Spleen (tissue), 13 donors: ENCODE measurements at places on chromosomes 6 and 20.
A peak's percentile ranks its signal among the peaks of the same experiment; 100 is the strongest.

DNA sequence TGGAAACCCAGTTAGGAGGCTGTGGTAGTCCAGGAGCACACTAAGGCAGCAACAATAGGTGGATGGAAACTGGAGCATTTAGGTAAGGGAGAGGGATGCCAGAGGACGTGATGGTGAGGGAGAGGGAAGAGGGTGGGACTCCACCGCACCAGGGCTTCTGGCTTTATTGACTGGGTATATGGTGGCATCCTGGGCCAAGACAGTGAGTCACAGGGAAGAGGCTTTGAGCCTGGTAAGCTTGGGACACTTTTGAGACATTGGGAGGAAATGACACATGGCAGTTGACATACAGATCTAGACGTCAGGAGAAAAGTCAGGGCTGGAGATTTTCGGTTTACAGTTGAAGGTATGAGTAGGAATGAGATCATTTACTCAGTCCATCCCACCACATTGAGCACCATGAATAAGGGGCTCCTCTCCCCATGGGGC, 14.9 kb downstream of the NT5E start:
- no peak for DNase-seq

- no peak for DNase-seq
These were observed 40.0 kb upstream of the OPN5 start for GRCh38 chr6:47741807-47742206.

DNA sequence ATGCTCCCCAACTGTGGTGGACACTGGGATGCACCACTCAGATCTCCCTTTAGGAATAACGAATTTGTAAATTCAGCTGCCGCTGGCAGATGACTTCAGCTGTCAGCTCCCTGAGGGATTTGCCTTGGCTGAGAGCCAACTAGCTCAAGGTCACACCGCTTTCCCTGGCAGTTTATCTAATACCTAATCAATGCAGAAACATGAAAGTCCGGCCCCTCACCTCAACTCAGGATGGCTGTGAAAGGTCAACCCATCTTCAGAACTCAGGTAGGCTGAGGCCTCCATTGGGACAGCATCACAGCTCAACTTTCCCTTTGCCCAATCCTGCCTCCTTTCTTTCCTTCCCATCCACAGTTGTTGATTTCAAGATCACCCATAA, 22.8 kb upstream of the SCGN start:
- DNase-seq: no peak

- no peak for DNase-seq
These were observed 113.8 kb downstream of the MAP3K4 start for GRCh38 chr6:161105408-161105807.

DNA sequence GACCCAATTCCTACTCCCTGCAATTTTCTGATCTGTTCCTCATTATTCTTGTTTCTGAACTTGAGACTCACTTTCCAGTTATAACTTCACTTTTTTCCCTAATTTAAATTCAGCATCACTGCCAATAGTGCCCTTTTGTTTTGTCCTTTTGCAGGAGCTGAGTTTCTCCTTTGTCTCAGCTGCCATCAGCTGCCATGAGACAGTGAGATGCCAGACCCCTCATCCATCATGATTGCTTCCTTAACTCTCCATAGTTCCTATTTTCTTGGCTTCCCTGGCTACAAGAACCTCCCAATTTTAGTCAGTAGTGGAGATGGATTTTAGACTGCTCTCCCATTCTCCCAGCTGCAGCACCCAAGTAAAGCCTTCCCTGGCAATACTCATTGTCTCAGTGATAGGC, 518.1 kb downstream of the HDGFL1 start:
- DNase-seq: no peak

DNA sequence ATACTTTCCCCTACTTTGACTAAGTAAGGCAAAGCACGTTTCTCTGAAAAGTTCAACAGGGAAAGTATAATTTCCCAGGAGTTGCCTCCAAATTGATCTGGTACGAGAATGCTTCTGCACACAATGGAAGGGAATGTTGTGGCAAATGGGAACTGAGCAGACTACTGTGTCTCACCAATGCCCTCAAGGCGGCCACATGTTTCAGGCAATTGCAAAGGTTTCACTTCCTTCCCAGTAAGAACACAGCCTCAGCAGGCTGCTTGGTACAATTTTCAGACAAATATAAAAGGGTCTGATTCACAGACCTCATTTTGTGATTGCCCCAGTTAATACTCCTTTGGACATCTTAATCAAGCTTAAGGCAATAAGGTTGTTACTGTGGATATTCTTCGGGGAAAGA, 71.2 kb downstream of the KIAA0319 start:
- DNase-seq: no peak

DNA sequence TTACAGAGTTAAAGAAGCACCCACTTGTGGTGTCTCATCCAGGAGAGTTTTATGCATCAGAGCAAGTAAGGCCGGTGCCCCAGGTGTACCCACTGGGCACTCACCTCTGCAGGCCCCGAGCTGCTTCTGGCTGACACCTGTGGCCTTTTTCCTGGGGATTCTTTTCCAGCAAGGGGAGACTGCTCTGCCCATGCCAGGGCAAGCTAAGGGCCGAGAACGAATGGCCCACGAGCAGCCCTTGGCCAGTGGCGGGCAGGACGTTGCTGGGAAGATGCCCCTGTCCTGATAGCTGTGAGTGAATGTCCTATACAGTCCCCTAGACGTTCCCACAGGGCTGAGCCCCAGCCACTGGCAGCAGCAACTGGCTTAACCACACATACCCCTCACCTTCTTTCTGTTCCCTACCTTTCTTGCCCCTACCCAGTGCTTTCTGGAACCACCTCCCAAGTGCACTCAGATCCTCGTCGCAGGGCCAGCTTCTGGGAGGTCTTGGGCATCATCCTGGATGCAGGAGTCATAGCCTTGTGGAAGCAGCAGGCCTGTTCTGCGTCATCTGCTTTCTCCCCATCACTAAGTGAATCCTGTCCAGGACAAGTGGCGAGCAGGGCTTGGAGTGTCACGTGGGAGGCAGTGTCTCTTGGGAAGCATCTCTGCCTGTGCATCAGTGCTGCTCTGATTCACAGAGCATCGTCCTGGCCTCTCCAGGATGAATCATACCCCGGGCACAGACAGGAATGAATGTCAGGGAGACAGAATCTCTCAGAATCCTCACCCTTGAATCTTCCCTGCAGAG, 32.5 kb downstream of the SYNDIG1 start:
- DNase-seq: peak; percentile 55

GRCh38 chr20:667351-668034, 8.1 kb downstream of the SCRT2 start:
- peak; percentile 89 for DNase-seq

DNA sequence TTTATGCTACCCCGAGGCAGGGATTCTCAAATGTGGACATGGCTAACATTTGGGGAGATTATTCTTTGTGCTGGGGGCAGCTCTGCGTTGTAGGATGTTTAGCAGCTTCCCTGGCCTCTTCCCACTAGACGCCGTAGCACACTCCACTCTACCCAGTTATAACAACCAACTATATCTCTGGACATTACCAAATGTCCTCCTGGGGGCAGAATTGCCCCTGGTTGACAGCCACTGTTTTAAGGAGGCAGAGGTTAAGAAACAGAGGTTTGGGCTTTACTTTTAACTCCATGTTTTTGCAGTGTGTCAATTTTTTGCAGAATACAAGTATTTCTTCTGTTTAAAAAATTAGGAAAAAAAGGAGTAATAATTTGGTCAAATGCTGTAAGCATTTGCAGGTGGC, 56.2 kb upstream of the BMP6 start:
- DNase-seq: no peak

- DNase-seq: no peak
These were observed 34.4 kb upstream of the RAB23 start for GRCh38 chr6:57256541-57256940.

- DNase-seq: no peak
These were observed 25.5 kb upstream of the WFDC2 start for GRCh38 chr20:45444050-45444449.

DNA sequence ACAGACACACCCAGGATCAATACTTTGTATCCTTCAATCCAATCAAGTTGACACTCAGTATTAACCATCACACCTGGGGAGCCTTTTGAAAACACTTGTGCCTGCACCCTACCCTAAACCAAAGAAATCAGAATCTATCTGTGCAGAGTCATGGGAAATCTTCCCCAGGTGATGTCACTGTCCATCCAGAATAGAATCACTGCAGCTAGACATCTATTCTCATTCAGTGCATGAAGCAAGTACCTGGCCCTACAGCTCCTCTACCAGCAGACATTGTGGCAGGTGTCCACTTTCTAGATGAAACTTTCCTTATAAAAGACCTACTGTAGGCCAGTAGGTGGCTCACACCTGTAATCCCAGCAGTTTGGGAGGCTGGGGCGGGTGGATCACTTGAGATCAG, 262.4 kb upstream of the MARCKS start:
- DNase-seq: no peak

GRCh38 chr6:75449630-75450206, 43.9 kb downstream of the FILIP1 start:
- no peak for DNase-seq

DNA sequence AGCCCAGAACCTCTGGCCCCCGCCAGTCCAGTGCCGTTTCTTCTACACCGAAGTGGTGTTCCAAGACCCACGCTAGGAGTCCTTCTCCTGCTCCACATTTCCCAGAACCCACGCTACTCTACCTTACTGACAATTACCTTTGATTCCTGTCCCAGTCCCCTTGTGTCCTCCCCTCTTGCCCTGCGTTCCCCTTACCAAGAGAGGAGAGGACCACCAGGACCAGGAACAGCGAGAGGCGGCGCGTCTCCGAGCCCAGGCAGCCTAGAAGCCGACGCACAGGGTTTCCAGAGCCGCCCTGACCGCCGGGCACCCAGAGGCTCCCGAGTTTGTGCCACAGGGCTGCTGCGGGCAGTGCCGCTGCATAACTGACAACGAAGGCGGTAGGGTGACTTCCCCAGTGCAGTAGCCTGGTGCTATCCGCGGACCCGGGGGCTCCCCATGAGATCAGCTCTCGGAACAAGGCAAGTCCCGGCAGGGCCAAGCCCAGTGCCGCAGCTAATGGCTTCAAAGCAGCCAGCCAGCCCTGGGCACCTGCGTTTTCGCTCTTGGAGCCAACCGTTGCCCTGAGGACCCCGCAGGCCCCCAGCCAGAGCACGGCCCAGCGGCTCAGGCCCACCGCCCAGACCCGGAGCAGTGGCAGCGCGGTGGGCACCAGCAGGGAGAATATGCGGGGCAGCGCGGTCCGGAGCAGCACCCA, 512 bp downstream of the TAP1 start:
- peak; percentile 93 for DNase-seq

DNA sequence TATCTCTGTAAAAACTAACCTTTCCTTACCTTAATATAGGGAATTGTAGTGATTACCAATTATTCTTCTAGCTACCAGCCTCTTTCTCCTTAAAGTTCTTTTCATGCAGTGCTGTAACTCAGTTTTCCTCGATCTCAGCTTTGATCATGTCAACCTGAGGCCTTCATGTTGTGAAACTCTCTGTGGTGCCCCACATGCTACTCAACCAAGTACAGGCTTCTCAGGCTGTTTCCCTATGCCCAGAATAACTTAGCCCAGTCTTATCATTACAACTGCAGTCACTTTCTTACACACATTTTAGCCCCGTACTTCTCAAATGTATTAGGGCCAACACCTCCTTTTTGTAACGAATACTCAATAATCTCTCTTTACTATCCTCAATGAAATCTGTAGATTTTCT, 90.1 kb upstream of the SUPT3H start:
- DNase-seq: no peak

- DNase-seq: peak; percentile 86
These were observed 42.2 kb downstream of the GFOD1 start for GRCh38 chr6:13445005-13445743.

- no peak for DNase-seq
These were observed 165.5 kb upstream of the SCGN start for GRCh38 chr6:25486550-25486949.

DNA sequence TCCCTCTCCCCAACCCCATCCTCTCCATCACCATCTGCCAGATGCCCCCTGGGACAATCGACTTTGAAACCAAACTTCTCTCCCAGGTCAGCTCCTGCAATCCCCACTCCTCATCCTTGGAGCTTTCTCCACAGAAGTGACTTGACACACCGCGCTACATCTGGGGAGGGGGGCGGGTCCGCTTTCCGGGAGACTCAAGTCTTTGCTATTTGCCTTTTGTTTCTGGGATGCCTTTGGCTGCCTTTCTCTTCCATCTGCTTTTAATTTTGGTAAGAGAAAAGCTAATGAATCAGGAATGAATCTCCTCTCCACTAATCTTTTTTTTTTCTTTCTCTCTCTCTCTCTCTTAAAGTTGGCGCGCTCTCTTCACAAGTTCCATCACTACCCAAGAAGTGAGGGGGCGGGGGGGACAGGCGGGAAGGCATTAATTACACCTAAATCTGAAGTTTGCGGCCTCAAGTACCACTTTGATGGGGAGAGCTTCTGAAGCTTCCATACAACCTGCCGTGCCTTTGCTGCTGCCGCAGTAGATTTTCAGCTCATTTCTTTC, 664 bp upstream of the TPBG start:
- DNase-seq: no peak

DNA sequence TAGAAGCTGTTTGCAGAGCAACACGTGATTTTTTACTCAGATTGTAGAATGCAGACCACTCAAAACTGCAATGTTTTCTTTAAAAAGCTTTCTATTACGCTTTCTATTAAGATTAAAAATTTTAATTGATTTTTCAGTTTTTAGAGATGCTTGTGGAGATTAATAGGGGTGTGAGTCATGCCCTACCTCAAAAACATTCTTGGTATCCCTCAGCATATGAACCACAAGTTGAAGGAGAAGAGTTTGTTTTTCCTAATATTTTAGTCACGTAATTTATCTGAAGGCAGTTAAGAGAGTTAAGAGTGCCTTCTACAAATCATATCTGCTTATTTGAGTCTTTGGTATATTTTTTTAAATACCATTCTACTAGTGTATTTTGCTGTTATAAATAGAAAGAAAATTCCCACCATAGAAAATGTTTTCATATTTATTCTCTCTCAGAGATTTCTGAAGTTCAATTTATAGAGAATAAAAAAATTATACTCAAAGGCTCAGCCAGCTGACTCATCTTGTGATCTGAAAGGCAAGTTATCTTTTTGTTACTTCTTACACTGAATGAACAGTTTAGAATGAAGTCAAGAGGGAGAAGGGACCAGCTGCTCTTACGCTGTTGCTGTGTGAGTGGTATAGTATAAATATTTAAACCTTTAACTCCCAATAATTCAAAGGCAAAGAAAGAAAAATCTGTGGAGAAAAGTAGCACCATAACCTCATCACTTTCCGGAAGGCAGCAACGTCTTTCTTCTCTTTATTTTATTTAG, 7.6 kb downstream of the RIPOR2 start:
- no peak for DNase-seq

DNA sequence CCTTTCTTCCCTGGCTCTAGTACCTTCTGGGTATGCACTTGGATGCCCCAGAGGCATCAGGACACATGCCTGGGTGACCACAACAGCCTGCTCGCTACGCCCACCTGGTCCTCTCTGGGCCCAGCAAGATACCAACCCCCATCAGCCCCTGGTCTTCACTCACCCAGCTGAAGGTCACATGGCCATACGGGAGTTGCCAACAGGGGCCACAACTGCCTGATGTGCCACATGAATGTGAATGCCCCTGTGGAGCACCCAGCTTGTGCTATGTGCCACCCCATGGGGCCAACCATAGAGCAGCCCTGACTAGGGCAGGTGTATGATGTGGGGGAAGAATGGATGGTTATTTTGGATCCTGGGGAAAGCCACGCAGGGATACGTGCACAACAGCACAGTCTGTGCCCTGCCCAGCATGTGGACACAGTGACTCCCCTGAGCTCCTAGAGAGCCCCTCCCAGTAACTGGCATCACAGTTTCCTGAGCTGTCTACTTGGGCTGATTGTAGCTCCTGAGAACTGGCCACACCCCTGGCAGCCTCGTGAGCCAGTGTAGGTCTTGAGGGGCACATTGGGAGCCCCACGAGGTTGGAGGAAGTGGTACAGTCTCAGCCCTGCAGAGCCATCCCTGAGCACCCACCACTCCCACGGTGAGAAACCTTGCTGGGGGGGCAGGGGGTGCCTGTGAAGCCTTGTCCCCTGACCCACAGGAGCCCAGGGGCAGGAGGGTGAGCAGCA, 10.5 kb upstream of the PCMTD2 start:
- DNase-seq: peak; percentile 47
